ENCODE measurements at places on chromosomes 12 and 14.

GRCh38 chr12:57983858-57984505 lies 42.6 kb downstream of the ATP23 start:
- peak; percentile 20 for DNase-seq

DNA sequence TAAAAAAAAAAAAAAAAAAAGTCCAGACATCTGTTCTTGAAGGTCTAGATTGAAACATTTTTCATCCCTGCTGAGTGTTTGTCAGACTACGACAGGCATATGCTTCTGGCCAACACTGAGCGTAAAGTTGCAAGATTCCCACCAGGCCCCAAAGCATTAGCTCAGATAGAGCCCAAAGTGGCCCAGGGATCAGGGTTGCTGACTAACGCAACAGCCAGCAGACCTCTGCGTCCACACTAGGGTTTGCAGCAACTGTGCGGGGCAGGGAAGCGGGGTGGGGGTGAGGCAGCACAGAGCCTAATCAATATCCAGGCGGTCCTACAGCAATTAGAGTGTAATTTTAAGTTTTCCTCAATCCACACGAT lies 55.7 kb downstream of the SSH1 start:
- DNase-seq: peak; percentile 89

GRCh38 chr14:23654231-23654630 lies 18.1 kb downstream of the DHRS2 start:
- DNase-seq: no peak

DNA sequence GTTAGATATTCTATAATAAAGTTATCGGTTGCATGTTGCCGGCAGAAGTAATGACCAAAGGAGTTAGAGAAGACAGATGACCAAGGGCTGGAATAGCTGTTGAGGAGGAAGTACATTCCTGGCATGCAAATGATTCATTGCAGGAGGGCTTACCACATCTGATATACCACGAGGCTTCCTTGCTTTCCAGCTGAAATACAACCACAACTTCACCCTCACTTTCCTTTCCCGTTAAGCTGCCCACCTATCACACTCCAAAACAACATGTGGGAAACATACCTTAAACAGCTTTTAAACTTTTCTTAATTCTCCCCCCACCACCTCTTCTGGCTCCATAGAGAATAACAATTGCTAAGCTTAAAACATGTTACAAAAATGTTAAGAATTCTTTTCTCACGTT lies 594.1 kb downstream of the NRXN3 start:
- no peak for DNase-seq

DNA sequence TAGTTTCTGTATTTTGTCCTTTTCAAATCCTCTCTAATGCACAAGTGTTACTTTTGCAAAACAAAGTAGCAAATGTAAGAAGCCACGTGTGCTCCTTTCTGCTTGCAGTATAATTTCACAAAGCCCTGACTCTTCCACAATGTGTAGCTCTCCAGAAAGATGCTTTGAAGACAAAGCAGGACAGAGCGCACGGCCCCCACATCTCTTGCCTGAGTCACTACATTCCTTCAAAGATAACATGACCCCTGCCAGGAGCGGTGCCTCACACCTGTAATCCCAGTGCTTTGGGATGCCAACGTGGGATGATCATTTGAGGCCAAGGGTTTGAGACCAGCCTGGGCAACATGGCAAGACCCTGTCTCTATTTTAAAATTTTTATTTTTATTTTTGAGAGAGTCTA lies 40.5 kb downstream of the JAG2 start:
- DNase-seq: no peak

DNA sequence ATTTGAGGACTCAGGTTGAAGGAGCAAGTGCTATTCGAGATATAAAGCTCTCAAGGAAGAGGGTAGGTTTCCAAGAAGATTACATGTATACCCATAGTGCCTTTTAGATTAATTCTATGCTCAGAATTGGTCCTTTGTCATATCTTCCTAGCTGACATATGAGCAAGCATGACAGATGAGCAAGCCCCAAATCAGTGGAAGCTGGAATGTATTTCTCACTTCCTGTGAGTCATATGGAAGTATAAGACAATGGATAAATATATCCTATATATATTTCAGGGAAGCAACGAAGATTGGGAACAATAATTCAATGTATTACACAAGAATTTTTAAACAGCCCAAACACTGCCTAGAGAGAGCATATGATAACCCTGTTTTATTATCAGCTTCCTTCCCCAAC lies 674.1 kb upstream of the ATXN7L3B start:
- DNase-seq: no peak

DNA sequence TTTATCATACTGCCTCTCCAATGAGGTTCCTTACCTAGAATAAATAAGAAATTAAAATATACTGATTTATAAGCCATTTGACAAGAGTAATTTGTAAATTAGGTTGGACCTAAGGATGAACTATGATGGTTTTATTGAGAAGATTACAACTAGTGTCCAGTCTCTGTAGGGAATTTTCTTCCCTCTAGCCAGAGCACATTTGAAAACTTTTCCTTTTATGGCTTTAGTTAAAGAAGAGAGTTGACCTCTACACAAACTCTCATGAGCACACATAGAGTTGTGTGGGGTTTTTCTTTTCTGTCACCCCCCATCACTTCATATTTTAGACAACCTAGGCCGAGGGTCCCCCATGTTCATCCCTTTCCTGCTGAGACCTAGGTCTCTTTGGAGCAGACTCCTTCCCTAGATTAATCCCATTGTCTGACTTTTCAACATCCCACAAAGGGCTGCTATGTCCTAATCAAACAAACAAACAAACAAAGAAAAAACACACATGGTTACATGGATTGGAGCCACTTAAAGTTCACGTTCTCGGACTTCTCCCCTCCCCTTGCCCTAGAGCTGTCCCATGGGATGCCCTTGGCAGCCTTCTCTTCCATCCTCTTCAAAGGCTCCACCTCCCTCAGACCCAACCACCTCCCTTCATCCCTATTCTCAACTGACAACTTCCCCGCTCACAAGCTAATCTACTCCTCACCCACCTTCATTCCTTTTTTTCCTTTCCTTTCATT lies 40.7 kb downstream of the GPR135 start:
- DNase-seq: no peak

- peak; percentile 52 for DNase-seq
Observed at GRCh38 chr14:58637391-58638230, at the start of gene DACT1. DACT1 (plus strand) TSS chr14:58637962; CDS start chr14:58638203, 241 bp downstream.

DNA sequence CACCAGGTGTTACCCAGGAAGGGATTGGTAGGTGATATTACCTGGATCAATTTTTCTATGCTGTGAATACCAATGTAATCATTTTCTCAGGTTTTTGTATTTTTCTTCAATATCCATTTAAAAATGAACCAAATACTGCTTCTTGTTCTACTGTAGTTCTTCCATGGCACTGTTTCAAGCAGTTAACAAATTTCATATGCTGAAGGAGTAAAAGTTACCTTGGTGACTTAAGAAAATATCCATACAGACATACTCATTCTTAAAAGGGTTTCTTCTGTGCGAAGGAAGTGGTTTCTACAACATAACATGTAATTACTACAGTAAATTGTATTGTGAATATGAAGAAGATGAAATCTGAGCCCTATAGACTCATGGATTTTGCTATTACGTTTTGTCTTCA lies 222.5 kb downstream of the TMEM117 start:
- DNase-seq: no peak

- no peak for DNase-seq
Observed at GRCh38 chr12:92539110-92539749, 163.6 kb upstream of the PLEKHG7 start.

GRCh38 chr12:74412606-74413230 lies 124.9 kb upstream of the ATXN7L3B start:
- peak; percentile 26 for DNase-seq

GRCh38 chr12:48092611-48093010 lies 13.3 kb downstream of the SENP1 start:
- no peak for DNase-seq

GRCh38 chr12:27733052-27733656 lies 22.5 kb downstream of the MRPS35 start:
- DNase-seq: peak; percentile 98

DNA sequence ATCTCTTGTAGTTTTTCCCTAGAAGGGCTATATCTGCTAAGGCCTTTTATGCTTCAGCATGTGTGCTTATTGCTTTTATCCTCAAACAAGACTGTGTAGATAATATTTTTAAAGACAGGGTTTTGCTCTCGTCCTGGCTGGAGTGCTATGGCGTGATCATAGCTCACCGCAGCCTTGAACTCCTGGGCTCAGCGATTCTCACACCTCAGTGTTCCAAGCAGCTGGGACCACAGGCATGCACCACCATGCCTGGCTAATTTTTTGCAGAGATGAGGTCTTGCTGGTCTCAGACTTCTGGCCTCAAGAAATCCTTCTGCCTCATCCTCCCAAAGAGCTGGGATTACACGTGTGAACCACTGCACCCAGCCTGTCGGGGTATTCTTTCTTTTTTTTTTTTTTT lies 137.3 kb upstream of the SCAF11 start:
- DNase-seq: no peak

DNA sequence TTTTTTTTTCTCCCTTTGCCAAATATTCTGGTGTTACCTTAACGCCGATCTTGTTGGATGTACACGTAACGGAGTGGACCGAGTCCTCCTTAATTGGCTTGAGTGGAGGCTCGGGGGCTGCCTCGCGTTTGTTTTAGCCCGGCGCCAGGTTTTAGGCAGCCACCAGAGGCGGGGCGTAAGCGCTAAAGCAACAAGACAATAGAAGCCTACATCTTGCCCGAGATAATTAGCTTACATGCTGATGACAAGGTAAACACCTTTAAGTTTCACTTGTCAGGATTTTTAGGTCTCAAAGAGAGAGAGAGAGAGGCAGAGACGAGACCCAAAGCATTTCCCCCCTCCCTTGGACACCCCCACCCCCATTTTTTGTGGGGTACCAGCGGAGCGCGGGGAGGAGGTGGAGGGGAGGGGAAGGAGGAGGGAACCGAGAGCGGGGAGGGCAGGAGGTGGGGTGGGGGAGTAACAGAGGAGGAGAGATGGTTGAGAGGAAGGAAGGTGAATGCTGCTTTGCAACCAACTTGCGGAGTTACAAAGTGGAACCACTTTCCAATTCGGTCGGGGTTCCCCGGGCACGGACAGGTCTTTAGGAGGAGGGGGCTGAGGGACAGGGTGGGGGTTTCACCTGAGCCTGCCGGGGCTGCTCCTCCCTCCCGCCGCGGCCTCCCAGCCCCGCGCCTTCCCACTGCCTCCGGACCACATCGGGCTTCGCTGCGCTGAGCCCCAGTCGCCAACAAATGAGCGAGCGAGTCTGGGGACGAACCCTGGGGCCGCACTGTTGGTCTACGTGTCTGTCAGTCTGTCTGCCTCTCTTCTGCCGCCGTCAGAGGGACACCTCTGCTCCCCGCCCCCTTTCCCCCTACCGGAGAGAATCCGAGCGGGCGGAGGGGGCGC lies at the start of gene NKX2-1:
NKX2-1 (minus strand) TSS at position 802 of the 891 bp plus-strand sequence; CDS start at position 699, 103 bp downstream.
- peak; percentile 72 for DNase-seq

GRCh38 chr14:72636094-72636493 lies 257.8 kb downstream of the DPF3 start:
- no peak for DNase-seq

DNA sequence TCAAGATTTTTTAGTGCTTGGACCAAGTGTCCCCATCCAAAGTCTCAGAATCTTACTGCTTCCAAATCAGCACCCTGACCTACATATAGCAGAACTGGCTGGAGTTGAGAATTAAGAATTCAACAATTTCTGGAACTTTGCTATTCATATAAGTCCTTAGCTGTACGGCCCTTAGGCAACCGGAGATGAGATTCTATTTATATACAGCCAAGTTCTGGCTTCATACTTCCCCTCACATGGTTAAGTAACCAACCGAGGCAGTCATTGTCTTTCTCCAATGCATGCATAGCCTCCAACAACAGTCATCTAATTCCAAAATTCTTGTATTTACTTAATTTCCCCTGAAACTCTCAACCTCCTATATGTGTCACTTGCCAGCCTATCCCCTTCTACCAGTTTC lies 76.6 kb downstream of the SINHCAF start:
- no peak for DNase-seq

GRCh38 chr14:46384611-46385010 lies 267.0 kb downstream of the RPL10L start:
- no peak for DNase-seq
